ENCODE measurements at places on chromosomes 7 and 10.

GRCh38 chr10:28592953-28593352, 60.0 kb downstream of the WAC start:
- peak; percentile 55 for DNase-seq

DNA sequence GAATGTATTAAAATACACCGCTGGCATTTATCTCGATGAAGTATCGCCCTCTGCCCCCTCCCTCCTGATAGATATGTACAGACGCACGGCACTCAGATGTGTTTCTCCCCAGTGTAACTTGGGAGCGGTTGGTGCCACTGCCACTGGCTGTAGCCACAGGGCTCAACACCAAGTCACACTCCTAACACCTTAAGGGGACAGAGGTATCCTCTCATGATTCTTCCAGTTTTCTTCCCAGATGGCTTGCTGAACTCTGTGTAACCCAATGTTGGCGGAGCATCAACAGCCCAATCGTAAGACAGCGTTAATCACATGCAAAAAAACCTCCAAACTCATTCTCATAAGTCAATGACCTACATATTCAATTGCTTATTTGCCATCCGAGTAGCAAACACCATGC, 35.5 kb downstream of the CTBP2 start:
- DNase-seq, result no peak

- DNase-seq, result peak; percentile 81
Measured at GRCh38 chr10:4686644-4686996, 139.4 kb upstream of the AKR1E2 start.

DNA sequence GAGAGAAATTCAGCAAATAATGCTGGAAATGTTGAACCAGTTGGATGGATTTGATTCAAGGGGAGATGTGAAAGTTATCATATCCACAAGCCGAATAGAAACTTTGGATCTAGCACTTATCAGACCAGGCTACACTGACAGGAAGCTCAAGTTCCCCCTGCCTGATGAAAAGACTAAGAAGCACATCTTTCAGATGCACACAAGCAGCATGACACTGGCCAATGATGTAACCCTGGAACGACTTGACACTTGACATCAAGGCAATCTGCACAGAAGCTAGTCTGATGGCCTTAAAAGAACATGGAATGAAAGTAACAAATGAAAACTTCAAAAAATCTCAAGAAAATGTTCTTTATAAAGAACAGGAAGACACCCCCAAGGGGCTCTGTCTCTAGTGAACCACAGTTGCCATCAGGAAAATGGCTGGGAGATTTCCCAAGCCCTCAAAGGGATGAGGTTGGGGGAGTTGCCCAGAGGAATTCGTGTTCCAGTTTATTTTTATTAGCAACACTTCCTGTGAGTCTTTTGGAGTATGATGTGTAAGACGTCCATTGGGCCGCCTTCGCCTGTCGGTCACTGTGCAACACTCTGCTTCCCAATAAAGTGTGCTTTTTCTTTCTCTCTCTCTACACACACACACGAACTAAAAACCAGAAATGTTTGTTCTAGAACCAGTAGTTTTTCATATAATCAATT, 200.0 kb downstream of the HIBADH start:
- peak; percentile 61 for DNase-seq

DNA sequence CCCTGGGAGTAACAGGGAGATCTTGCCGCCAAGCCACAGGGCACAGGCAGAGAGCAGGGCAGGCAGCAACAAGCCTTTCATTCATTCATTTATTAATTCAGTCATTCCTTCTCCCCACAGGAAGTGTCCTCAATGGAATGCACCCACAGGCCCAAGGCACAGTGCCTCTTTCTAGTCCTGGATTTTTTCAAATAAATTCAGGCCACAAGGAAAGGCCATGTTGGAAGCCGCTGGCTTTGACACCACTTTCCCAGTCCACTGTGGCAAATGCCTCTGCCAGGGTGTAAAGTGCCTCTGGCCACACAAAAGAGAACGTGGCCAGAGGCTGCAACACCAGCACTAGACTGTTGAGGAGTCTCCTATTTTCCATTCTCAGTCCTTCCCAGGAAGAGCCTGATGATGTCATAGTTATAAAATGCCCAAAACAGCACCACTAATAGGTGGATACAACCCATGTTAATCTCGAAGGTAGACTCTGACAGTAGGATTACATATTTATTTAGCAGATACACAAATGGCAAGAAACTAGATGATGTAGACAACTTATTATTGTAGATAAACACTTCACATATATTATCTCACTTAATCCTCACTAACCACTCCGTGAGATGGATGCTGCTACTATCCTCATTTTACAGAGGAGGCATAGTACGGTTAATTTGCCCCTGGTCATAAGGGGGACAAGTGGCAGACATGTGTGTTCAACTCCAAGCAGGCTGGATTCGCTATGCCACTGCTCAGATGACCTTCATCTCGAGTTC, 5.5 kb downstream of the JAZF1 start:
- DNase-seq, result no peak

GRCh38 chr10:127234306-127234800, 38.0 kb upstream of the INSYN2A start:
- no peak for DNase-seq

- no peak for DNase-seq
Measured at GRCh38 chr7:115747174-115747573, 283.4 kb downstream of the TFEC start.

- DNase-seq, result peak; percentile 84
Measured at GRCh38 chr7:79453558-79454360, at the start of gene MAGI2. MAGI2 (minus strand) TSS chr7:79453667; CDS start chr7:79453320, 347 bp downstream.

DNA sequence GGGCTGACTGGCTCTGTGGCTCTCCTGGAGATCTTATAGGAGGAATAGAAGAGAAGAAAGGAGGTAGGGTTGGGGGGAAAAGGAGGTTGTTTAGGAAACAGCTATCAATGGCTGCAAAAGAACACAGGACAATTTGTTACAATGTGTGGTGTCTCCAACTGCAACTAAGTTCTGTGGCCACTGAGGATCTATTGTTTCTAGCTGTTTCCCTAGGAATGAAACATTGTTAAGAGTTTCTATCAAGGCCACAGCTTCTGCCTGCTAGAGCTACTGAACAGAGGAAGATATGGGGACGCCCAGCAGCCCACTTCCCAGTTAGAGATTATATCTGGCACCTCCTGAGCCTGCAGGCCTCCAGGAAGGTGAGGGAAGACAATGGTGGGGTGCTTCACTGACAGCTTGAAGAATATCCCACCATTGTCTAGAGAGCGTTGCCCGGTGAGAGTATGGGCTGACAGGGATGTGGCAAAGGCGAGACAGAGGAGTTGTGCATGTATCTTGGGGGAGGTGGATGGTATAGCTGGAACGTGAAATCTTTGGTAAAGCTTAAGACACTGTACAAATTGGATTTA, 4.0 kb downstream of the SCD start:
- DNase-seq, result no peak

GRCh38 chr7:25831831-25832411, 320.1 kb upstream of the NFE2L3 start:
- DNase-seq, result no peak

DNA sequence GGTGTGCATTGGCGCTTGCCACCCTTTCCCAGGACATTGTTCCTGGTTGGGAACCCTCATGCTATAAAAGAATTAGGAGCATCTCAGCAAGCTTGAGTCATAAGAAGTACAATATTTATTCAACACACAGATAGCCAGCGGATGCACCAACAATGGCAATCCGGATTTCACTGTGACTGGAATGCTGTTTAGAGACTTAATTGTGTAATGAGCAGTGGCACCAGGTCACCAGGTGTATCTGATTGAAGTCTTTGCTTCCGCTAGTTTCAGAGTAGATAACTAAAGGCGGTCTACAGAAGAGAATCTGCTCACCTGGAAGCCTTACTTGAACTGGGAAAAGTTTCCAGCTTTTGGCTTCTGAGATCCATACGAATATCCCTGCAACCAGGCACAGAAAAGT, 772.3 kb upstream of the GHITM start:
- DNase-seq, result no peak

DNA sequence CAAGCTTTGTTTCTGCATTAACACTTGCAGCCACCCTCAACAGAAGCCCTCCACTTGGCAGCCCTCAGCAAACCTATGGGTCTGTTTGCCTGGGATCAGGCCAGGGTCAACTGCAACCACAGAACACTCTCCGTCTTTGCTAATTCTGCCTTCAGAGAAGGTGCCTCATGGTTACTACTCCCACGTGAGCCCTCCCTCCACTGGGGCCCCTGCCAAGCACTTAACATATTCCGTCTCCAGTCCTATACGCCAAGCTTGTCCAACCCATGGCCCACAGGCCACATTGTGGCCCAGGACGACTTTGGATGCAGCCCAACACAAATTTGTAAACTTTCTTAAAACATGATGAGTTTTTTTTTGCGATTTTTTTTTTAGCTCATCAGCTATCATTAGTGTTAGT, 54.7 kb downstream of the HSPA12A start:
- DNase-seq, result no peak

DNA sequence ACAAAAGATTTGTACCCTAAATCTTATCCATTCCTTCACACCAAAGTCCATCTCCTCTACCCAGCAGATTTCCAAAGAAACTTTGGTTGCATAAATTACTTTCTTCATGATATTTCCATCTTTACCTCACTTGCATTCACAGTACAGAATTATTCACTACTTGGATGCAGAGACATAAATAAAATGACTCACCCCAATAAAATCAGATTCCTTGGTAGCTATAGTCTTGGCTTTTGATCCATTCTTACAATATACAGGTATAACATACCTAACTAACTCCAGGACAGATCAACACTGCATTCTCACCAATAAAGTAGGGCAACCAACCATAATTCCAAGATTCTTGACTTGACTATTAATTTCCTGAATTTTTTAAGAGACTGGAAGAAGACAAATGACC, 815.1 kb downstream of the MAGI2 start:
- no peak for DNase-seq

DNA sequence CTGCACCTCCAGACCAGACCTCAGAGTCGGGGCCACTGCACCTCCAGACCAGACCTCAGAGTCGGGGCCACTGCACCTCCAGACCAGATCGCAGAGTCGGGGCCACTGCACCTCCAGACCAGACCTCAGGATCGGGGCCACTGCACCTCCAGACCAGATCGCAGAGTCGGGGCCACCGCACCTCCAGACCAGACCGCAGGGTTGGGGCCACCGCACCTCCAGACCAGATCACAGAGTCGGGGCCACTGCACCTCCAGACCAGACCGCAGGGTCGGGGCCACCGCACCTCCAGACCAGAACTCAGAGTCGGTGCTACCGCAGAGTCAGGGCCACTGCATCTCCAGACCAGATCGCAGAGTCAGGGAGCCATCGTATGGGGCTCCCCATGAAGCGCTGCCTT, 105.9 kb downstream of the ACTR3B start:
- DNase-seq, result no peak

DNA sequence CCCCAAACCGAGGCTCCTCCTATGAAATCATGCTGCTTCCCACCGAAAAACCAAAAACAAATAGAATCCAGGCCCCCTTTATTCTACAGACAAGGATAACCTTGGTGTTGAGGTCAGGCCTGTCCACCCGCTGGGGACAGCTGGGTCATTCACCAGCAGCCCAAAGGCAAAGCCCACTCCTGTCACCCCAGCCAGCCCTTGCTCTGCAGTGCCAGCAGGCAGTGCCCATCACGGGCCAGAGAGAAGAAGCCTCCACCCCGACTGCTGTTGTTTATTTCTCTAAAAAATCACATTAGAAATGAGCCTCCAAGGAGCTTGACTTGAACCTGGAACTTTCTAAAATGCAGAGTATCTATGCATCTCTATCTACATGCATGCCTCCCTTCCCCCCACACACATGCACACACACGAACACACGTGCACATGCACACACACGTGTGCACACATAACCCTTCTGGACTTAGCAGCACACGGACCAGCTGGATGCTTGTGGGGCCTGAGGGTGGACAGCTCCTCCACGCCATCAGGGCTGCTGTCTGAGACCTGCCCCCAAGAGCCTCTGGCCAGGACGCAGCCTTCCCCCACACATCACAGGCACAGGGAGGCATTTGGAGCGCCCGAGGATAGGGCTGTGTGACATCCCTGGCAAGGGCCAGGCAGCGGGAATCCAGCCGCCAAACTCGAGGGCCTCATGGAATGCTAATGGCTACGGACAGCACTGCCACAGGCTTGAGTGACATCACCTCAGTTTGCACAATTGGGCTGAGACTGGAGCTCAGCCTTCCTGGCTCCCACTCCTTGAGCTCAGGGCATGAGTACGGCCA, 22.8 kb downstream of the PRKAG2 start:
- no peak for DNase-seq

DNA sequence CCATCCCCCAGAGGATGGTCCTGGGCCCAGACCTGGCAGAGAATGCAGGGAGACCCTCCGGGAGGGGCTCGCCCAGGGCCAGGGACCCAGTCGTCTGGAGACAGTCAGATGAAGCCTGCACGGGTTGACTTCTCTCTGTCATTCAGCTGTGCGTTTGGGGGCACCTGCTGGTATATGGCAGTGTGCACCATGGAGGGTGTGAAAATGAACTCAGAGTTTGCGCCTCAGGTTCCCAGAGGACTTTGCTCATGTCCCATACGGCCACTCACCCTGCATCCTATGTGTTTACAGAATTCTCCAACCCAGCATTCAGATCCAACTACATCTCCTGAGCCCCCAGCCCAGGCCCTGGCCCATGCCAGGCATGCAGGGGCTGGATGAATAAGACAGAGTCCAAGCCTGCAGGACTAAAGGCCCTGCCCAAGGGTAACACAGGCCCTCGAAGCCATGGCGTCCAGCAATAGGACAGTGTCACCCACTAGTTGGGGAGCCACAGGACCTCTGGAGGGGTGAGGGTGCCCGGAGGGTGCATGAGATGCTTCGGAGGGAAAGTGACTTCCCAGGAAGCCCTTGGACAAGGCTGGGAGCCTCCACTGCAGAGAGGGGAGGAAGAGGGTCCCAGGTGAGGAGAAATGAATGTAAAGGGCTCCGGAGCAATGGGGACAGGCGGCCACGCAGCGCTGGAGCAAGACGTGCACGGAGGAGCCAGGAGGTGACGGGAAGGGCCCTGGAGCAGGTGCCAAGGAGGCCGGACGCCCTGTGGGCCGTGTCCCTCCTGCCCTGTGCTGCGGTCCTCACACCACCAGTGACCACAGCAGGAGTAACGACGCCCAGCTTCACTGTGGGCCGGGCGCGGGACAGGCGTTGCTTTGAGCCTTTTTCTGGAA, 36.3 kb downstream of the CALML3 start:
- no peak for DNase-seq

- DNase-seq, result no peak
Measured at GRCh38 chr7:141441837-141442627, 109.2 kb upstream of the AGK start.

GRCh38 chr7:118918556-118918955, 694.1 kb downstream of the ANKRD7 start:
- no peak for DNase-seq

DNA sequence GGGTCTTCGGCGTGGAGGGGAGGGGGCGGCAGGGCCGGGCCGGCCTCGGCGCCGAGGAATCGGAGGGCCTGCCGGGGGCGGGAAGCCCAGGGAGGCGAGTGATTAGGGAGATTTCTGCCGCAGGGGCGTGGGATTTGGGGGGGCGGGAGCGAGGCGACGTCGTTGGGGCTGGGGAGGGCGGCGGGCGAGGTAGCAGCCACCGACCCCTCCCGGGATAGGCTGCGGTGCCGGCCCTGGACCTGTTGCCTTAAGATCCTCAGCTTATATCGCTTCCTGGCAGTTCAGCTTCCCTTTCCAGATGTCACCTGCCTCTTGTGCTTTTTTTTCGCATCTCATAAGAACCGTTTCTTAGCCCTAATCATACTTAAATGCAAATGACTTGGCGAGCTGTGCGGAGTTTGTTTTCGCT, 655 bp downstream of the LMTK2 start:
- DNase-seq, result no peak

GRCh38 chr10:24307696-24308485, 99.0 kb downstream of the KIAA1217 start:
- DNase-seq, result no peak

- no peak for DNase-seq
Measured at GRCh38 chr7:28498636-28499035, 86.3 kb downstream of the CREB5 start.

Measured in brain microvascular endothelial cell (primary cell).